ENCODE measurements at places on chromosomes 1 and 21.

DNA sequence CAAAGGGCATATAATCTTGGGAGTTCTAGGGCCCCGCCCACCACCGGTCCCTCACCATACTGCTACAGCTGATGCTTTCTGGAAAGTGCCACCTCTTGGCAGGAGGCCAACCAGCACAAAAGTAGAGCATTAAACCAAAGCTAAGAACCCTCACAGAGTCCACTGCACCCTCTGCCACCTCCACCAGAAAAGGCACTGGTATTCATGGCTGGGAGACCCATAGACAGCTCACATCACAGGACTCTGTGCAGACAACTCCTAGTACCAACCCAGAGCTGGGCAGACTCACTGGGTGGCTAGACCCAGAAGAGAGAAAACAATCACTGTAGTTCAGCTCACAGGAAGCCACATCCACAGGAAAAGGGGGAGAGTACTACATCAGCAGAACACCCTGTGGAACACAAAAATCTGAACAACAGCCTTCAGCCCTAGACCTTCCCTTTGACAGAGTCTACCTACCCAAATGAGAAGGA, 10.8 kb downstream of the THEM4 start:
- peak; percentile 1 for DNase-seq

GRCh38 chr1:119953266-119953998, 57.1 kb upstream of the ADAM30 start:
- no peak for DNase-seq

GRCh38 chr1:27303509-27303908, 18.5 kb upstream of the TMEM222 start:
- DNase-seq: no peak

GRCh38 chr21:26165331-26165730, 5.2 kb downstream of the APP start:
- no peak for DNase-seq

GRCh38 chr1:194723067-194723466, 1536.7 kb upstream of the B3GALT2 start:
- no peak for DNase-seq

DNA sequence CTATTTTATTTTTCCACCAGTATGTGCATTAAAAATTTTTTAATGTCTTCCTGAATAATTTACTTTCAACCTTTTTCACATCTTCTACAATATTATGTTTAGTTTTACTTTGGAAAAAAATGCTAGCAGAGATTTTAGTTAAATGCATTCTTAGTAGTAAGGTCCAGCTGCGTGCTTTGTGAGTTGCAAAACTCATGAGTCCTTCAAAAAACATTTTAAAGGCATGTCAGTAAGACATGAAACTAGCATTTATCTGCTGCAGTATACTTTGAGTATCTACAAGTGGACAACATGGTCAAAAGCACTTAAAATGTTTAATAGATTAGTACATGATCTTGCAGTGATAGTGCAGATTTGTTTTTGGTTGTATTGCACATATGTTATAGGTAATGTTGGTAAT, 139.0 kb downstream of the HS2ST1 start:
- no peak for DNase-seq

DNA sequence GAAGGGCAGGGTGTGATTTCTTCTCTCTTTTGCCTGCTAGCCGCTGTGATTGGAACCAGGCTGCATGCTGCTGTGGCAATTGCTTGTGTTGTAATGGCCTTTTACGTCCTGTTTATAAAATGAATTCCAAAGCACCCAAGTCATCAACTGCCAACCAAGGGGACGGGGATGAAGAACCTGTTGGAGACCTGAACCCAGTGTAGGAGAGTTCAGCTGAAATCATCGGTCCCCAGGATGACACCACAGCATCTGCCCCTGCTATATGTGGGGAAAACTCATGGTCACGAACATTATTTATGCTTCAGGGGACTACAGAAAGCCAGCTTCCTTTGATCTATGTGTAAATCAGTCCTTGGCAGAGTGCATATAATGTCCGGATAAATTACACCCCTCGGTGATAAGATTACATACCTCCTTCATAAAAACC, 3.8 kb downstream of the TMEM167B start:
- DNase-seq: no peak

GRCh38 chr1:19690342-19690741, 25.7 kb downstream of the HTR6 start:
- DNase-seq: no peak

GRCh38 chr1:11335417-11336056, 62.5 kb downstream of the UBIAD1 start:
- DNase-seq: no peak

Data from NCI-H1105 treated with DMSO at 0.1 percent for 48 hours (cell line).